ENCODE measurements at places on chromosomes 7 and 10.
A peak's percentile ranks its signal among the peaks of the same experiment; 100 is the strongest.

GRCh38 chr7:157580324-157580723 lies 243.5 kb downstream of the DNAJB6 start:
- DNase-seq = no peak

GRCh38 chr10:7011994-7012393 lies 398.8 kb downstream of the SFMBT2 start:
- no peak for DNase-seq

- DNase-seq = no peak
Measured at GRCh38 chr7:95684505-95684904, 87.8 kb upstream of the DYNC1I1 start.

DNA sequence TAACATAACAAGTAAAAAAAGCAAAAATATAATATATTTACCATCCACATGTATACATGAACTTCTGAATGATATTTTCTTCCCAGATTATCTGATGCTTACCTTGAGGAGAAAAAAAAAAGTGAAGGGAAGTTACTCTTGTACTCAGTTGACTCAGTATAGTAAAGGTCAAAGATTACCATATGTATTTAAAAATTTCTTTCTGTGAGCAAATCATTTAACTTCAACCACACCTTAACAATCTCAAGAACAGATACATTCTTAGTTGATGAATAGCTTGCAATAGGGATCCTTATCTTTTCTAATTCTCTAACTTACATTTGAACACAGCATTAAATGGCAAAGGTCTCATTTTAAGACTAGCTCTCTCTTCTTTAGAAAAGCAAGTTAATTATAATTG lies 29.8 kb downstream of the PRR15 start:
- no peak for DNase-seq

DNA sequence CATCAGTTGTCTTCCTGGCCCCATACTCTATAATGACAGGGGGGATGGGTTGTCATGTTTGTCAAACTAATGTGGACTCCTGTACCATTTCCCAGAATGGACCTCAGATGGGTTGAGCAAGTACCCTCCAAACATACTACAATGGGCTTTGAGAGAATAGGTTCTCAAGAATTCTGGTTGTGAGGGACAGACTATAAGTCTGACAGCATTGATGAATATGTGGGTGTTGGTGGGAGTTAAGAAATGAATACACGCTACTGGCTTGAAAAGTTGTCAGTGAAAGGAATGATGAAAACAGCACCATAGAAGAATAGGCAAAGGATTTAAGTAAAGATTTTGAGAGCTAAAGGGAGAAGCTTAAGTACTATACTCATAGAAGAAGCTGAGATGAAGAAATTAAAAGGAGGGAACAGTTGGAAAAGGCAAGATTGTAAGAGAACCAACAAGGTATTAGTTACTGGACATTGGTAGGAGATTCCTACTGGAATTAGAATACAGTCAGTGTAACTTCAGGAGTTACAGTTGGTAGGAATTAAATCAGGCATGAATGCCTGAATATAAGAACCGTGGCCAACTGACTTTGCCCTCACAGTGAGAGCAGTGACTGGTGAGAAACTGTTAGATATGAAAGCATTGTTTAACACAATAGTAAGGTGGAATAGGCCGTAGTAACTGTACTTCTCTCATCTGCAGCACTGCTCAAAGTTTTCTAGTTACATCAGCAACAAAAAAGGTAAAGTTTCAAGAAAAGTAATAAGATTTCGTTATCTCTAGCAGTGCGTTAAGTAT lies 86.3 kb downstream of the LCOR start:
- DNase-seq = no peak

GRCh38 chr7:116548506-116548905 lies 23.7 kb downstream of the CAV1 start:
- no peak for DNase-seq

DNA sequence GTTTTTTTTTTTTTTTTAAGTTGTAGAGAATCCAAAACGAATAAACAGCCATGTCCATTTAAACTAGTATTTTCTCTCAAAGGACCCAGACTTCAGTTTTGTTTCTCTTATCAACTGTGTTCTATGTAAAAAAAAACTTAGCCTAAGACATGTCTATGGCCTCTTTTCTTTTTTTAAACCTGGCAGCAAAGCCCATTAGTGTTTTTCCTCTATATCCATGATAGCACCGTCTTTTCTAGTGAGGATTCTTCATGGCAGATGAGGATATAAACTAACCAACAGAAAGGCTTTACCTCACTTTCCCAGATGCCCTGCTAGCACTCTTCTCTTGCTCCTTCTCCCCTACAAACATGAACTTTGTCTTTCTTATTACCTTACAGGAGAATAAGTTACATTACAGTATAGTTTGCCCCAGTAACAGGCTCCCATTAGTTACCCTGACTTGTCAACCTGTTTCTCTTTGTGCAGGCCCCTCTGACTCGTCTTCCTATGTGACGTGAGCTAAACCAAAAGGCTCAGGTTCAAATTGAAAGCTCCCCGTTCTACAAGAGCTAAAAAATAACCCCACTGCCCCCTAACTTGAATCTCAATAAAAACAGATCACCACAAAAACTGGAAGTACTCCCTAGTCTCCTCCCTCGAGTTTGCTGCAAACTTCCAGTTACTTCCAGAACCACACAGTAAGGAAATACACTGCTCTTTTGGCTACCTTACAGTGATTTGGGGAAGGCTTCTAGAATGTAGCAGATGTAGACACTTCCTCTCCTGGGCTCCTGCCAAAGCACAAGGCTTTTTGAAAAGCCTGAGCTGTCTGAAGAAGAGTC lies 20.1 kb downstream of the P4HA1 start:
- DNase-seq = no peak

DNA sequence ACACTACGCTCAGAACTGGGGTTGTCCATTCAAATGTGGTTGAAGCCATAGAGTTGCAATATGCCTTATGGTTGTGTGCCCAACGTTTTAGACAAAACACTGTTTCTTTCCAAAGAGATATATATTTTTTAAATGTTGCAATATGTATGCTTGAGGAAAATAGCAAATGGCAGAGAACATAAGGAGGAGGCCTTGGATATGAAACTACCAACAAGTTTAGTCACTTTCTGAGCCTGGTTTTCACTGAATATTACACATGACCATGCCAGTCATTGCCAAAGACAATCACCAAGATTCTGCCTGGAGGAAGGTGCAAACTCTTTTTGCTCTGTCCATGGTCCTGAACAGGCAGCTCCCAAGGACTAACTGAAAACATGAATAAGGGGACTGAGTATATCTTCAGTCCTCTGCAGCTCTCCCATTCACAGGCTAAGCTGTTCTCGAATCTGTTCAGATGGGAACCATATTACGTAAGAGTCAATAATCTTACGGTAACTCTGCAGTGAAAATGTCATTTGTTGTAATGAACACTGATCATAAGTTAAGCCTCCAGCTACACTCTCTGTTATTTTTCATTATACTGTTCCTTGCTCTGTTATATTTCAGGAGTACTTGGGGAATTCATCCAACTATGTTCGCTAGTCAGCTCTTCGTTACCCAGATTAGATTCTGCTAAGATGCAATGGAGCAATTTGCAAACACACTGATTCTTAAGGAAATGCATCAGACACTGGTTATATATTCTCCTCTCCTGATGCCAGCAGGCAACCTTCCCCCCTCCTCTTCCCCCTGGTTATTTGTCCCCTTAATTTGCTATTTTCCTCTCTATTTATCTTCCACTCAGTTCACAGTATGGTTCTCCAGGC lies 90.7 kb upstream of the C1QL3 start:
- DNase-seq = no peak

DNA sequence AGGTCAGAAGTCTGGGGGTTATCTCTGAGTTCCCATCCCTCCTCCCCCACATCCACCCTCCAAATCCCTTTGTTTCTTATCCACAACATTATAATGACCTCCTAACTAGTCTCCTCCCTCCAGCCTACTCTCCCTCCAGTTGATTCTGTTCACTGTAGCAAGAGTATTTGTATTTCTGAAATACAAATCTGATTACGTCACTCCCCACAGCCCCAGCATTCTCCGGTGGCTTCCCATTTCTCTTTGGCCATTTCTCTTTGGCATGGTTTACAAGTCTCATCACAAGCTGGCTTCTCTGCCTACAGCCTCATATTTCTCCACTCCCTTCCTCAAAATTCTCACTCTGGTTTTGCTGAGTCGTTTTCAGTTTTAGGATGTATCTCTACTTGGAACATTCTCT lies 24.6 kb upstream of the MRPS33 start:
- no peak for DNase-seq

DNA sequence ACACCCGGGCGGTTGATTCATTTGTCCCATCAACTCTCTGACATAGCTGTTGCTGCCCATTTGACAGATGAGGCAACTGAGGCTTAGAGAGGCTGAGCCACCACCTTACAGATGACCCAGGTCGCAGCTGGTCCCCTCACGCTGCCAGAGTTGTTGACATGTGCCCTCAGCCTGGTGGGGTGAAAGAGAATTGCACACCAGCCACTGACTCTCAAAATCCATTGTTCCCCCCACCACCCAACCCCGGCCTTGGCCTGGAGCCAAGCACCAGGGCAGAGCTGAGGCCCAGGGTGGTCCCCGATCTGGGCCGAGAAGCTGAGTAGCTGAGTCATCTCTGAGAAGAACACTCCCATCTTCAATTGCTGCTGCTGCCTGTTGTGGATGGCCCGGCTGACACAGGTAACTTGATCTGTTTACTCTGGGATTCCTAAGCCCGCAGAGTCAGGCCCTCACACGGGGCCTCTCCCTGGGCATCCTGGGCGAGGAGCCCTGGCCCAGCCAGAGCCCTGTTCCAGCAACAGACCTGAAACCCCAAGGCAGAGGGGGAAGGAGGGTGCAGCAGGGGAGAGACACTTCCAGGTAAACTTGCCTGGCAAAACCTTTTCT lies 27.5 kb downstream of the PVRIG start:
- peak; percentile 73 for DNase-seq

GRCh38 chr7:99737726-99738125 lies 2.7 kb upstream of the CYP3A7 start:
- no peak for DNase-seq

GRCh38 chr10:3853016-3853415 lies 68.0 kb upstream of the KLF6 start:
- no peak for DNase-seq

GRCh38 chr7:23106057-23106822 lies 655 bp downstream of the KLHL7 start:
- peak; percentile 63 for DNase-seq

GRCh38 chr7:105521027-105521716 lies 899 bp downstream of the PUS7 start:
- no peak for DNase-seq

- no peak for DNase-seq
Measured at GRCh38 chr10:110267276-110267675, 37.4 kb downstream of the SMNDC1 start.

DNA sequence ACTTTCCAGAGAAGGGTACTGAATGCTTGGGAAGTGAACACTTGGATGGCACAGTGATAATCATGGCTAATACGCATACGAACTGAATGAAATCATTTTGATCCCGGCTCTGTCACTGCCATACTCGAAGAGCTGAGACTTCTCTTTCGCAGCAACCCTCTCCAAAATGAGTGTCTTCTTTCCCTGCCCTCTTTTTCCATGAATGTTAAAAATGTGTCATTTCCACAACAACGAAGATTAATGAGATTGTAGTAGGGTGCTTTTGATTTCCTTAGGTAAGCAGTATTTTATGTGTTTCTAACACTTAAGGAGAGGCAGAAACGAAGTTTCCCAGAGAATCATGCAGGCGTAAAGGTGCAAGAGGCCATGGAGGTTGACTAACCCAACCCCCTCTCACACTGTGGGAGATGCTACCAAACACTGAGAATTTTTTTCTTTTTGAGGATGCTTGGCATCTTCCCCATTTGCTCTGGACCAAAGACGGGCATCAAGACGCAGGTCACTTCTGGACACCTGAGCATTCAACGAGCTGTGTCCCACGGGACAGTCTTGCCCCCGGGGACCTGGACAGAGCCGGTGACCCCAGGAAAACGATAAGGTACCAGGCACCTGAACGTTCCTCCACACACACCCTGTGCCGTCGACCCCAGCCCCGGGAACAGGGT lies 823 bp downstream of the COPG2 start:
- DNase-seq = no peak

- no peak for DNase-seq
Measured at GRCh38 chr7:81213394-81213793, 294.5 kb upstream of the SEMA3C start.

- no peak for DNase-seq
Measured at GRCh38 chr7:32036557-32036956, 33.6 kb downstream of the PDE1C start.

DNA sequence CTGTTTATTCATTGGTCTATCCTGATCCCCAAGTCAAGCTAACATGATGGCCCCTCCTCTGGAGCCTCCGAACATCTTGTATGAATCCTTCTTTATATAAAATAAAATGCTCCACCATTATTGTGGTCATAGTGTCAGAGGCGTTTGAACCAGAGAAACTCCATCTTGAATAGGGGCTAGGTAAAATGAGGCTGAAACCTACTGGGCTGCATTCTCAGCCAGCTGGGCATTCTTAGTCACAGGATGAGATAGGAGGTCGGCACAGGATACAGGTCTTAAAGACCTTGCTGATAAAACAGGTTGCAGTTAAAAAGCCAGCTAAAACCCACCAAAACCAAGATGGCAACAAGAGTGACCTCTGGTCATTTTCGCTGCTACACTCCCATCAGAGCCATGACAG lies 905.8 kb upstream of the AUTS2 start:
- DNase-seq = no peak

DNA sequence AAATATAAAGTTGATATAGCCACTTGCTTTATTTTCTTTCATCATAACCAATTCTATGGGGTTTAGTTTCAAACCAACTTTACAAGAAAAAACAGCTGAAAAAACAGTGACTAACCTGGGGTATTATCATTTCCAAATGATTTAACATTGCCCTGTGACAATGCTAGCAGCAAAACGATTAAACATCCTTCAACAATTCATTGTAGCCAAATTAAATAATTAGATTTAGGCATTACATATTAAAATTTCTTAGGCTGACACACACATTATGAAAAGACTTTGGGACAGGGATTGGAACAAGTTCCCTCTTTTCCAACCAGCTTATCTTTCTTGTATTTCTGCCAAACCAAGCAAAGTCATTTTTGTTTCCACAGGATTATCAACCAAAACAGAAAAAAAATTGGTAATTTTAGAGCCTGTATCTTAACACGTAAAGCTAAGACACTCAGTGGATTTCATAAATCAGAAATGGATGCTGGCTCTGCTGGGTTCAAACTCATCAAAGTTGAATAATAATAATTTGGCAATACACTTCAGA lies 84.0 kb downstream of the SEMA3D start:
- no peak for DNase-seq

DNA sequence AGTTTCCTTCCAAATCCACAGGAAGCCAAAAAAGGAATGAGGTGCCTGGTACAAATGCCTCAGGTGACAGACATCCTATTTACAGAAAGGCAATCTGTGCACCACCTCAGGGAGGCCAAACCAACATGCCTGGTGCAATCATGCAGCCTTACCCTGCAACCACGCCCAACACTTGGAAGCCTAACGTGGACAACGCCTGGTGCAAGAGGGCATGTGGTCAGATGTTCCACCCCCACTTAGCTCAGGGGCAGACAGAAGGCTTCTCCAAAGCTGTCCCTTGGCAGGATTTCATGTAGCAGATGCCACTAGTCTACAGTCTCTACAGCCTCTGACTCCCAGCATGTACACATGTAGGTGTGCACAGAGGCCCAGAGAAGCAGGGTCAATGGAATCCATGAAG lies 89.5 kb downstream of the KCNMA1 start:
- no peak for DNase-seq

- DNase-seq = no peak
Measured at GRCh38 chr7:148334959-148335577, 255.5 kb upstream of the C7orf33 start.

Data from H1 (cell line).